ENCODE measurements at places on chromosomes 6 and 20.
A peak's percentile ranks its signal among the peaks of the same experiment; 100 is the strongest.

- DNase-seq = no peak
These were observed 354.4 kb upstream of the KCNQ5 start for GRCh38 chr6:72267470-72267869.

GRCh38 chr20:18909254-18909653, 95.7 kb downstream of the SCP2D1 start:
- DNase-seq = no peak

DNA sequence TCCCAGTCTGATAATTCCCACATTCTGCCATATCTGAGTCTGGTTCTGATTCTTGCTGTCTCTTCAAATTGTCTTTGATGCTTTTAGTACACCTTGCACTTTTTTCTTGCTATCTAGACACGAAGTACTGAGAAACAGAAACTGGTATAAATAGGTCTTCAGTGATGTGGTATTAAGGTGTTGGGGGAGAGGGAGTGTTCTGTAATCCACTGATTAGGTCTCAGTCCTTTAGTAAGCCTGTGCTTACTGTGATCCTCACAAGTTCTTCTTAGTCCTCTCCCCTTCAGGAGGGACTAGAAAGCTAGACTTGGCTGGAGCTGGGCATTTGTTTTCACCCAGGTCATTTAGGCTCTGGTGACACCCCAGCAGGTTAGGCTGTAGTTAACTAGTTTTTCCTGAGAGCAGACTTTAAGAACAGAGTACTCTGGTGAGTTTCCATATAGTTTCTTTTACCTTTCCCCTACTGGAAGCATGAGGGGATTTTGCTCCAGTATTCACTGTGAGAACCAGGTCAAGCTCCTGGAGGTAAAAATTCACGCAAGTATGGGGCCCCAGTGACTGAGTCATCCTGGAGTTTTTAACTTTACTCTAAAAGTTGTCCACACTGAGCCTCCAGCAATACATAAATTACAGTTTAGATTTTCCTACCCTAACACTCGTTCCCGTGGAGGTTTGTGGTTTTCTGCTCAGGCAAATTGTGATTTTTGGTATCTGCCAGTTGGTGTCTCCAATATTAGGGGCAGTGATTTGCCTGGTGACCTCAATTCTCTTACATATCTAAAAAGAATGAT, 154.6 kb downstream of the CDKAL1 start:
- DNase-seq = no peak

DNA sequence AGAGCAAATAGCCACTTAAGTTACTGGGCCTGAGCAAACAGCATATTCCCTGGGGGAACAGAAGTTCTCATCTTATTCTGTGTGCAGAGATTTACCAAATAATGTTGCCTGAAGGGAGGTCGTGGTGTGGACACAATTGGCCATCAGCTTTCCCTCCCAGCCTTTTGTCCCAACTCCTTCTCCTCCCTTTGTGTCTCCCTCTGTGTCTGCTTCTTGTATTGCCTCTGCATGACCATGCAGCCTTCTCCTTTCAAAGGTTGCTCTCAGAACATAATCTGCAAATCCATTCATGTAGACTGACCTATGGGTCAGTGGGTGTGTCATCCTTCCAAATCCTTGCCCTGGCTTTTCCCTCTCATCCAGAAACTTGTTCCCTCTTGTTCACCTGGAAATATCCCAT, 150.3 kb upstream of the INSM1 start:
- peak; percentile 28 for DNase-seq

- no peak for DNase-seq
These were observed 202.3 kb downstream of the RPS12 start for GRCh38 chr6:133016631-133017030.

GRCh38 chr20:572727-573126, 29.1 kb upstream of the CSNK2A1 start:
- no peak for DNase-seq

DNA sequence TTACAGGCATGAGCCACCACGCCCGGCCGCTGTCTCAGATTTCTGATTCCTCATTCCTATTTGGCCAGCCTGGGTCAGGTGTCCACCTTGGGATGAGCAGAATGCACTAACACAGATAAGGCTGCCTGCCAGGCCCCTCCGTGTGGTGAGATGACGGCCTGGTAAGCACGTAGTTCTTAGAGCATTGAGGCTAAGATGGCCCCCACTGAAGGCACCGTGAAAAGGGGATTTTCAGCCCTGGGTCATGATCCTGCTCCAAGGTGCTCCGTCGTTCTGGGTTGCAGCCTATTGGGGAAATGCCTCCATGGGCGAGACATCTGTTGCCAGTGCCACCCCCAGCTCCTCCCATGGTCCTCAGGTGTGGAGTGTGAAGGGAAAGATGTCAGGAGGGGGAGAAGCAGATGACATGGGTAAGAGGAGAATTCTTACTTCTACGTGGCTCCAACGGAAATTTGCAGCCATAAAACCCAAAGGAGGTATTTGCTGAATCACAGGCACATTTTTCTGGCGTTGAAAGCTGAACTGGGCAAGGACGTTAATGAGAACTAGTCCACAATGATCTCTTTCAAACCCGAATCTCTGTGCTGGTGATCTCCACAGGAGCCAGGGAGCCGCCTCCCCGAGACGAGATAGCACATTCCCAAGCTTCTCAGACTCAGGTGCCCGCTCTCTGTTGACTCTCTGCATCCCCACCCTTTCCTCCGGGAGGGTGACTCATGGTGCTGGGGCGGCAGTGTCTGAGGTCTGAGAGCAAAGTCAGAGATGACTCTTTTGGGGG, 34.0 kb upstream of the BMP6 start:
- DNase-seq = no peak

GRCh38 chr20:35327074-35327976, 35.1 kb upstream of the FAM83C start:
- no peak for DNase-seq

GRCh38 chr6:81766482-81767069, 14.1 kb upstream of the TENT5A start:
- DNase-seq = no peak

DNA sequence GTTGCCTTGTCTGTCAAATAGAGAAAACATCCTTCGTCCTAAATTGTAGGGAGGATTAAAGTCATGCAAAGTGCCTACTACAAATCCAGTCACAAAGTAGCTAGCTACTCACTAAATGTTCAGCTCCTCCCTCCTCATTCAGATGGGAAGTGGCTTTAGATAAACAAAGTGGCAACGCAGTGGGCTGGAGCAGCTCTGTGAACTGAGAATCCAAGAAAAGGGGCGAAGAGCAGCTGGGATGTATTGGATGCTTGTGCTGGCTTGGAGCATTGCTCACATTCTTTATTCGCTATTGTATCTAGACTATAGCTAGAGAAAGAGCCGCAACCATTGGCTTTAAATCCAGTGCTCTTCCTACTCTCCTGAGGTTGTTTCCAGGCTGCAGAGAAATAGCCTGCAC, 10.3 kb downstream of the MOG start:
- no peak for DNase-seq

GRCh38 chr6:150987371-150987828, 121.9 kb downstream of the MTHFD1L start:
- no peak for DNase-seq

DNA sequence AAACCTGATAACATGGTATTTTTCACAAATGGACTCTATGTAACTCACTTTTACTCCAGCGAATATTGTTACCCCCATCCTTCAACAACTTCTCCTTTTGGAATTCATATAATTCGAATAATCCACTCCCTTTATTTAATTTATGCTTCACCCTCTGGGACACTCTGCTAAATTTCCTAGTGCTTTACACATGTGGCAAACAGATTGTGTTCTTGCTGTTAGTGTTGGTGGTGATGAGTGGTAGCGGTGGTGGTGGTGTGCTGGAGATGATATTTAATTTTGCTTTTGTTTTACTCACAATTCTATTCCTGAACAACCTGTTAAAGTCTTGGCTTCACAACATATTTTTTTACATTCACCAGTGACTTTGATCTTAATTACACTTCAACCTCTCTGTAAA, 32.8 kb downstream of the HTR1B start:
- no peak for DNase-seq

DNA sequence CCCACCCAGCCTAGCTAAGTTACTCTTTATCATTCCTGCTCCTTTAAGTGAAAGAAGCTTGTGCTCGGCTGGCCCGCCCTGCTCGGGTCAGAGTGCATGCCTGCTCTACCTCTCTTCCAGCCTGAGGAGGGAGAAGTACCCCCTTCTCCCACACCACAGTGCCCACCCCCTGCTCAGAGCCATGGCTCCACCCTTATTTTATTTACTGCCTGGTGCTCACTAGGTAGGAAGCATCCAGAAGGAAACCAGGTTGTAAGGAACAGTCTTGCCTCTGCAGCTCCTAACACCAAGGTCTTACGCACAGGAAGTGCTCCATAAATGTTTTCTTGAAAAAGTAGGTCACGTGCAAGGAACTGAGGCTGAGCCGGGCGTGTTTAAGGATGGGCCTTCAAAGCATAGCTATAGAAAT, 105.7 kb upstream of the SNX9 start:
- DNase-seq = no peak

DNA sequence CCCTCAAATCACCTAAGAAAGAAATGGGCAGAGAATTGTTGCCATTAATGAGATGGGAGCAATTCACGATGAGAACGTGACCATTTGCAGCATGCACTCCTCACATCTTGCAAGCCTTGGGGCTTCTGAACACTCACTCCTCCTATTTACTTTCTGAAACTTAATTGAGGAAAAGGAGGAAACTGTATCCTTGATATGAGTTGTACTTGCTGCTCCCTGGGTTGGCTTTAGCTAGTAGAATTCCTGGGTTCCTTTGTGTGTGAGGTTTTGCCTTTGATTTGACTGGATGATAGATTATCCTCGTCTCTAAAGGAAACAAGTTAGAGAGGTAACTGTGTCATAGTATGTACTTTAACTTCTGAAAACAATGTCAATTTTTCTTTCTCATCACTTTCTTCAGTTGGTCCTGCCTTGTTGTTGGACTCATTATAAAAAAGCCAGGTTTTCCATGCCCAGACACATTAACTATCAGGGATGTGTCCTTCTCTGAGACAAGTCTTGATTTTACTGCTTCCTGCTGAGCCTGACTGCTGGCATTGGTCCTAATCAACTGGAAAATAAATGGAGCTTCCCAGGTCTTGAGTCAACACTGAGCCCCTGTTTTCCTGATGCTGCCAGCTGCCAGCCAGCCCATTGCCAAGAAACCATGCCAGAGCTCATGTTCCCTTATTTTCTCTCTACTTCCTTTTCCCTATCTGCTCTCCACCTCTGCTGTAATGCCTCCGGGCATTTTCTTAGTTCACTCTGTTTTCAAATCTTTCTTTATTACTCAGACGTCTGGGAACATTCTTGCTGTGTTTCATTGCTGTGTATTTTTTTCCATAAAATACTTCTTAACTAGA, 6.0 kb upstream of the MRAP2 start:
- DNase-seq = peak; percentile 90

DNA sequence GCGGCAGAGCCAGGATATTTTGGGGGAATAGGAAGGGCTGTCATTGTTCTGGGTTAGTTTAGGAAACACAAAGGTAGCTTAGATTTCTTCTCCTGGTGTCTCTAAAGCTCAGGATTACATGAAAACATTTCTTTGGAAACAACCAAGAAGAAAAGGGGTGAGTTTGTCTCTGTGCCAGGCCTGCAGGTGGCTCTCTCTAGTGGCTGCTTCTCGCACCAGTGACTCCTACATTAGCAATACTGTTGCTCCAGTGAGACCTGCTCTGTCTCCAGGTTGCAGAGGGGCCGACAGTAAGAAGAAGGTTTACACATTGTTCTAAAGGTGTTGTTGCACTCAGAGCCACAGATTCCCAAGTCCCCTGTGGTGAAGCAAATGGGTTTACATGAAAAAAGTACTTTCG, 104.6 kb upstream of the GLP1R start:
- no peak for DNase-seq

DNA sequence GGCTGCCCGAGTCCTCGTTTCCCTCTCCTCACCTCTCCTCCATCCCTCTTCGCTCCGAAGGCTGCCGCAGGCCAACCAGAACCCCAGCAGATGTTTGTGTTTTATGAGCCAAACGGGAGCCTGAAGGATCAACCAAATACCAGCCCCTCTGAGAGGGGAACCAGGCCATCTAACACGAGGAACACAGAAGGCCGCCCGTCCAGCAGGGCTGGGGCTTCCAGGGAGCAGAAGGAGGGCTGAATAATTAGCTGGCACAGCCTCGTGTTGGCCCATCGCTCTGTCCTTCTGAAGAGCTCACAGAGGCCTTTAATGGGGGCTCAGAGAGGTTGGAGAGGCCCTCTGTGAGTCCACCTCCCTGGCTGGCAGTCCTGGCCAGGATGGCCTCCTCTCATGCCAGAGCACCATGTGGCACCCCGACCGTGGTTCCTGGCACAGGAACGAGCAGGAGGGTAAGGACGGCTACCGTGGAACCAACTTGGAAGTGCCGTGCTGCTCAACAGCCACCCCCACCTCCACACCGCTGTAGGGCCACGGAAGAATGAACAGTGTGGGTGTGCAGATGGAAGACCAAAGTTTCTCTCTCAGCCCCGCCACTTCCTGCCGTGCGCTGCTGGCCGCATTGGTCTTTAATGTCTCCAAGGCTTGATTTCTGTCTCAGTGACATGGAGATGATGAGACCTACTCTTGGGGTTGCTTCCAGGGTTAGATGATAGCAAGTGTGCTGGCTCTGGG, 155.2 kb downstream of the SCML4 start:
- DNase-seq = no peak

DNA sequence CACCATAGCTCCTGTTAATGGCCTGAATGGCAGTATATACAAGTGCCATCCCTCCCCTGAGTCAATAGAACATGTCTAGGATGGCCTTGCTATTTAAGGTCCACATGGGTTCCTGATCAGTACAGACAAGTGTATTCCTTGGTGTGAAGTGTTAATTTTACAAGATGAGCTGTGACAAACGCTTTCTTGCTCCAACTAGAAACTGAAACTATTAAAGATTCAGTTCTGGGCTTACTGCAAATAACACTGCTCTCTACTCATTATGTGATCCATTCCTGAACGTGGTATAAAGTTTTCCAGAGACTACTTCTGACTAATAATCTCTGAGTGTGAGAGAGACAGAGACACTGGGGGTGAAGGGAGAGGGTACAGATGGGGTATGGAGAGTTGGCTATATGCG, 198.0 kb upstream of the FBXL4 start:
- no peak for DNase-seq

GRCh38 chr20:55678126-55678525, 327.2 kb downstream of the CBLN4 start:
- DNase-seq = no peak

DNA sequence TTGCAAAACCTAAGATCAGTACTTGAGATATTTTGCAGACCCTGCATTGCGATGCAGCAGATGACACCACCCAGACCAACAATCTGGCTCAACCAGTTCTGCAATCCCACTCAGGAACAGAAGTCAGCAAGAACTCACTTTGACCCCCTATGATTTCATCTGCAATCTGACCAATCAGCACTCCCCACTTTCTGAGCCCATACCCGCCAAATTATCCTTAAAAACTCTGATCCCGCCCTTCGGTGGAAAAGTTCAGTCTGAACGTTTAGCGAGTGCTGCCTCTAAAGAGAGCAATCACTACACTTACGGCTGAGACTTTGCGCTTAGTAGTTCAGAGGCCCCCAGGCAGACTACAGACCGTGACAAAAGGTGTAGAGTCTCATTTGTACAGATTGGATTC, 17.3 kb upstream of the KIAA1586 start:
- no peak for DNase-seq

All from NCI-H2081 (cell line).